CD4-positive, alpha-beta T cell treated with Interleukin-21 for 1 hour (primary cell): ENCODE measurements at places on chromosomes 3 and 15.

GRCh38 chr3:9955067-9955502, 2.9 kb upstream of the PRRT3 start:
- DNase-seq: no peak

DNA sequence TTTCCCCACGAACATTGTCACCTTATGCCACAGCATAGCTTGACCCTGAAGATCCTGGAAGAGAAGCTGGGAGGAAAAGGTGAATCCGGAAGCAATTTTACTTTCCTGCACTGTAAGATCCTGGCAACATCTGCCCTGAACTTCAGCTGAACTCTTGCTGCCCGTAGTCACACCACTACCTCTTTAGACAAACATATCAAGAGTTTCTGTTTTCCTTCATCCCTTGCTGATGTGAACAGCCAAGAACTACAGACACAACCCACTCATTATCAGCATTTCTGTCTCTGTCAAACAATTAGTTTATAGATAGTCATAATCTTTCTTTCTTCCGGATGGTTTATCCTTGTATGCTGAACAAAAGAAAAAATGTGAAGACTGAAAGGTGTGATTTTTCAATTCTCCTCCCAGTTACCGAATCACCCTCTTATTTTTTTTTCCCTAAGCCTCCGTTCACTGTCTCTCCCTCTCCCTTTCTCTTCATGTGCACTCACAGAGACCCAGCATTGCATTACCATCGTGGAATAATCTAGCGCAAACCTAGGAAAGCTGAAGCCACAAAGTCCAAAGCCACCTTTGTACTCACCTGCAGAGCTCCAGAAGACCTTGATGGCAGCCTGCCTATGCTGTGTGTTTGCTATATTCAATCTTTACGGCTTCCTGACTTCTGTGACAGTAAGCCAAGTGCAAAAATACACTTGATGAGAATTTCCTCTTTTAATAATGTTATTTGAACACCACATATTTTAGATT, 229.2 kb downstream of the CDIN1 start:
- no peak for DNase-seq

GRCh38 chr15:96320107-96320506, 10.4 kb upstream of the NR2F2 start:
- no peak for DNase-seq

DNA sequence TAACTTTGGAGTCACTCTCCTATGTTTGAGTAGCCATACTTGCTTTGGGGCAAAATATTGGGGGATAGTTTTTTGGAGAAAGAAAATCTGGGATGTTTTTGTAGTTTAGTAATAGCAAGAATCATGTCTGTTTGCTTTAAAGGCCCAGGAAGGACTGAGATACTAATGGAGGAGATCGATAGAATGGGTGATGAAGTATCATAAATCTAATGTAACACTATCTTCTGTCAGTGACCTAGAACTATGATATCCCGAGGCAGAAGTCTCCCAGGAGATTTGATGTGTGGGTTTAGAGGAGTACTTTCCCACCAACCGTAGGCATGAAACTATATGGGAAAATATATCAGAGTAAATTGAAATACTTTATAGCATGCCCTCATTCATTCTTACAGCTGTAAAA, 21.0 kb upstream of the NFKBIZ start:
- DNase-seq: no peak

GRCh38 chr15:68413363-68414205, 18.4 kb downstream of the ITGA11 start:
- DNase-seq: no peak

DNA sequence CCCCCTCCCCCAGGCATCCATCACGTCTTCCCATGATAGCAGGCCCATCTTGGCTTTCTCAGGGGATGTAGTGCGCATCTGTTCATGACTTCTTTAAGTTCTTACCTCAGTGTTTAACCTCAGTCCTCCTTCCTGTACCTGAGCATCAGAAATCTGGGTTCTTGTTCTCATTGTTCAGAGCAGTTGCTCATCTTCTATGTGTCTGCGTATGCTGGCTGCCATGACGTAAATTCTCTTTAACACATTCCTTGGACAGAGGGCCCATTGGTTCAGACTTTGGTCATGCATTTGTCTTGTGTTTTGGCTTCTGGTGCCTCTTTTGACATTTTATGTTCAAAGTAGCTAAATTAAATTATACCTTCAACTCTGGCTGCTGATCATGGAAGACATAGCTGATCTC, 227.3 kb downstream of the CACNA2D3 start:
- no peak for DNase-seq

DNA sequence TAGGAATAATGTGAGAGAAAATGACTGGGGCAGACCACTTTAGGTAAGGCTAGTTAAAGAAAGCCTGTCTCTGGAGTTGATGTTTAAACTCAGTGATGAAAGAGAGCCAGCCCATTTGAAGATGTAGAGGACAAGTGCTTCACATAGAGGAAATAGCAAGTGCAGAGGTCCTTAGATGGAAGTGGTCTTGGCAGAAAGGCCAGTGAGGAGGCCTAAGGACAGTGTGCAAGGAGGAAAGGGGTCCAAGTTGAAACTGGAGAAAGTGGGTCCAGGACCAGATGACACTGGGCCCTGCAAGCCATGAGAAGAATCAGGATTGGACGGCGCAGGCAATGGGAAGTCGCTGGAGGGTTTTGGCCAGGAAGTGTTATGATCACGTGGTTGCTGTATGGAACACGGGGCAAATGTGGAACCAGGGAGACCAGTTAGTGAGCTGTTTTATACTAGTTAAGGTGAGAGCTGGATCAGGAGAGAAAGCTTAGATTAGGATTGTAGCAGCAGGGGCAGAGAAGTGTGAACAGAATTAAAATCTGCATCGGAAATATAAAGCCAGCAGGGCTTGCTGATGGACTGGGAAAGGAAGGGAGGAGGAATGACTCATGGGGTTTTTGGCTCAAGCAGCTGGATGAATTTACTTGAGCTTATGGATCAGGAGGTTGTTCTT, 48.0 kb upstream of the SCAANT1 start:
- DNase-seq: no peak

DNA sequence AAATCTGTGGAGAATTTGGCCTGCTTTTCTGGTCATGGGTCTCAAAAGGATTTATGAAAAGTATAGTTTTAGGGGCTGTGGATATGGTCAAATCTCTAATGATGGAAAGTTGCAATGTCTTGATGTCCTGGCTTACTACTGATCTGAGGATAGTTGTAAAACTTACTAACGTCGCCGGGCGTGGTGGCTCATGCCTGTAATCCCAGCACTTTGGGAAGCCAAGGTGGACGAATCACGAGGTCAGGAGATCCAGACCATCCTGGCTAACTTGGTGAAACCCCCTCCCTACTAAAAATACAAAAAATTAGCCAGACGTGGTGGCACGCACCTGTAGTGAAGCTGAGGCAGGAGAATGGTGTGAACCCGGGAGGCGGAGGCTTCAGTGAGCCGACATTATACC, 19.6 kb downstream of the TRIM71 start:
- no peak for DNase-seq
